NCI-H69 (cell line): ENCODE measurements at places on chromosomes 5 and 9.

GRCh38 chr5:111172504-111172903 is 51.7 kb upstream of the CAMK4 start:
- DNase-seq: peak; percentile 39

DNA sequence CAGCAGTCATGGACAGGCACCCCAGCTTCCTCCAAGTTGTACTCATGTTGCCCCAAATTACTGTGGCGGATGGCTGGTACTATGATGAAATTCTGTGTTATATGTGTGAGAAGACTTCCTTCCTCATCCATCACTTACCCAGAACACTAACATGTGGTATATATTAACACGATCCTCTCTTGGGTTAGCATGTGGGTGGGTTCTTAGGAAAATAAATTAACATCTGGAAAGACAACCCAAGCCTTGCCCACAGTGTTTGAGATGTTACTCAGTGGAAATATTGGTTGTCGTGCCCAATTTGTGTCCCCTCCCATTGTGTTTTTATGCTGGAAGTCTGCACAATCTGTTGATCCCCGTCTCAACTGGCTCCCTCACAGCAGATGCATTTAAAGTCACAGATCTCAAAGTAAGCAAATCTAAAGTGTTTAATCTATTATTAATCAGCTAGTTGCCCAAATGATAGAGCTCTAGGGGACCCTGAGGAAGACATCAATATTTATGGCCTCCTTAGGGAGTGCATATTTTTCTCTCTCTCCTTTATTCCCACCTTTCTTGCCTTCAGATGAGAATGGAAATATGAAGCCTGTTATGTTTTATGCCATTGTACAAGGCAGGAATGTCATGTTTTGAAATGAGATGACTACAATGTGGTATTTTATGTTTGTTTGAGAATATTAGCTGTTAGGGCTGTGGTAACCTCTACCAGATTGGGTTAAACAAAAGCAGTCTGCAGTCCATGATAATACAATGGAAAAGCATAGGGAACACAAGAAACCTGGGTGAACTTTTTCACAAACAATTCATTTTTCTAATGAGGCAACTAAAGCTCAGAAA is 93.9 kb downstream of the GRIA1 start:
- DNase-seq: peak; percentile 49

GRCh38 chr5:149294872-149295829 is 23.5 kb downstream of the AFAP1L1 start:
- no peak for DNase-seq

DNA sequence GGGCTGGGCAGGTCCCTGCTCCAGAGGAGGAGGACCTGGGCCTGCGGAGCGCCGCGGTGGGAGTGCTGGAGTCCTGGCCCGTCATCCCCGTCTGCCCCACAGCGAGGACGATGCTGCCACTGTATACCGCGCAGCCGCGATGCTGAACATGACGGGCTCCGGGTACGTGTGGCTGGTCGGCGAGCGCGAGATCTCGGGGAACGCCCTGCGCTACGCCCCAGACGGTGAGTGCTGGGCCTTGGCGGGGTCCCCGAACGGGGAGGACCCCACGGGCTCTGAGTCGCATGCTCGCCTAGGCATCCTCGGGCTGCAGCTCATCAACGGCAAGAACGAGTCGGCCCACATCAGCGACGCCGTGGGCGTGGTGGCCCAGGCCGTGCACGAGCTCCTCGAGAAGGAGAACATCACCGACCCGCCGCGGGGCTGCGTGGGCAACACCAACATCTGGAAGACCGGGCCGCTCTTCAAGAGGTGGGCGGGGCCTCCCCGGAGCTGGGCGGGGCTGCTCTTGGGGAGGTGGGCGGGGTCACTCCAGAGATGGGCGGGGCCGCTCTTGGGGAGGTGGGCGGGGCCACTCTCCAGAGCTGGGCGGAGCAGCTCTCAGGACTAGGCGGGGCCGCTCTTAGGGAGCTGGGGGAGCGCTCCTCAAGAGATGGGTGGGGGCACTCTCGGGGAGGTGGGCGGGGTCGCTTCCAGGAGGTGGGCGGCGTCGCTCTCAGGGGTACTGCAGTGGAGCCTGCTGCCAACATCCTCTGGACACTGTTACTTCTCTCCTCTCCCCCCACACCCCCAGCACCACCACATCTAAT is 13.1 kb downstream of the LRRC26 start:
- DNase-seq: peak; percentile 78

DNA sequence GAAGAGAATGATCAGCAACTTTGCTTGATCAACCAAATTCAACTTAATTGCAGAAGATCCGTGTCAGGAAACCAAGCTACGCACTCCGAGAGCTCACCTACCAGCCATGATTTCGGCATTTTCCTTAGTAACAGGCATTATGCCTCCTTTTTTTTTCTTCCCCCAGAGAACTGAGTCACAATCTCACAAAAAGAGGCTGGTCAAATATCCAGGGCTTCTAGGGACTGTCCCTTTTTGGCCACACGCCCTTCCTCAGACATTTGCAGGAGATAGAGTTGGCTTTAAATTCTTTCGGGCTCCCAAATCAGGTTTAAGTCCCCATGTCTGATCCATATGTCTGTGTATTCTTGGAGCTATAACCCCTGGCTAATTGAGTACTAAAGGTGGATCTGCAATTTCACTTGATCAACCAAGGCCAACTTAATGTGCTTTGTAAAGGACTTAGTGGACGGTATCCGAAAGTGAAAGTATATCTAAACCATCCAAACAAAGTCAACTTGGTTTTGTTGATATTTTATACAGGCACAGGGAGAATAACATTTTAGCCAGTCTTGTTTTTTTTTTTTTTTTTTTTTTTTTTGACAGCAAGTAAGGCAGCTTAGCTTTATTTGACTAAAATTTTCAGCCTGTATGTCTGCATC is 100.8 kb upstream of the TBCA start:
- DNase-seq: no peak

DNA sequence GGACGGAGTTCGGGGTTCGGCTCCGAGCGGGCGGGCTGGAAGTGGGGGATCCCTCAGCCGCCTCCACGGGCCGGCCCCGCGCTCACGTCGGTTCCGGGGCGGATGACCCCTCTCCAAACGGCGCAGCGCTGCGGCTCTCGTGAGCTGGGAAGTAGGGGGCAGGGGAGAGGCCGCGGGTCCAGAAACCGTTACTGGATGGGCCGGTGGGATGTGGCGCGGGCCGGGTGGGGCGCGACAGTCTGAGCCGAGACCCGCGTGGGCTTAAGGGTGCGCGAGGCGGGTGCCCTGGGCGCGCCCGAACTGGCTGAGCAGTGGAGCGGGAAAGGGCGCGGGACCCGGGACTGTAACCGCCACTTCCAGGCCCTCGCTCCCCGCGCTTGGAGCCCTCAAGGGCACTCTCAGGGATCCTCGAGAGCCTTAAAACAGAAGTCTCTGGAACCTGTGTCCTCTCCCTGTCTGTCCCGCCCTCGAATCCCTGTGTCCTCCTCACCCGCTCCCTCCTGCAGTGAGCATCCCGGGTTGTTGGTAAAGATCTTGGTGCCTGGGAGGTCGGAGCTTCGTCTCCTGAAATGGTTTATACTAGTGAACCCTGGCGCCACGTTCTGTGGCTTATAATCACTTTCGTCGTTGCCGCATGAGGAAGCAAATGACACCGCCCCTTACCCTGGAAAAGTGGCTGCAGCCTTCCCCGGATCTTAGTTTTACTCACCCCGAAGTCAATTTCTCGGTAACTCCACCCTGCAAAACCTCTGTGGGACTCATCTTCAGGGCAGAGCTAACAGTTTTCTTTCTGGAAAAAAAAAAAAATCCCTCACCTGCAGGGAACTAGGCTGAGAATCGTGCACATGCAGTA is 571 bp upstream of the MARCHF11 start:
- DNase-seq: peak; percentile 57

- no peak for DNase-seq
These were observed 161.7 kb upstream of the NUDT12 start for GRCh38 chr5:103724271-103724670.

- no peak for DNase-seq
These were observed 305.7 kb downstream of the ACTL7B start for GRCh38 chr9:108550106-108550505.

DNA sequence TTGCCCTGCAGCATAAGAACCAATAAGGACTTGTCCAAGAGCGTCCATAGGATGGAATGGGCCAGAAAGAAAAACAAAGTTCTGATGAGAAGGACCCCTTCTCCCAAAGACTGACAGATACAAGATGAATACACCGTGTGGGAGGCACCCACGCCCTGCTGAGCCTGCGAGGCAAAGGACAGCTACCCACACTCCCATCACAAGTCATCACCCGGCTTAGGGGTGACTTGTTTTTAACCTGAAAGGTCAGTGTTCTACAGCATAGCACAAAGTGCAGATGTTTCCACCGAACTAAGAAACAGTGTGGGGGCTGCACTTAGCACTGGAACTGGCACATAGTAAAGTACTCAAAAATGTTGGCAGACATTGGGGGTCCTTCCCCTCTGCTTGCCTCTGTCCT is 13.9 kb downstream of the TNIP1 start:
- no peak for DNase-seq

DNA sequence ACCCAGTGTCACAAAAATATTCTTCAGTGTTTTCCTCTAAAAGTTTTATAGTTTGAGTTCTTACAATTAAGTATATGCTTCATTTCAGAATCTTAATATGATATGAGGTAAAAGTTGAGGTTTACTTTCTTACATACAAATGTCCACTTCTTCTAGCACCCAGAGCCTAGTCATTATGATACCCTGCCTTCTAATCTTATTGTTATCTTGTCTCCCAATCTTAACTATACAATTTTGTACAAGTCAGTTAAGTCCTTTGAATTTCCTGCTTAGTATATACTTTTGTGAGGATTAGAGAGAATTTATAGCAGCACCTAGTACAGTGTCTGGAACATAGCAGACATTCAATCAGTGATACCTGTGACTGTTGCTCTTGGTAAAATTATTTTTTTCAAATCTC is 29.3 kb downstream of the RAD50 start:
- no peak for DNase-seq

DNA sequence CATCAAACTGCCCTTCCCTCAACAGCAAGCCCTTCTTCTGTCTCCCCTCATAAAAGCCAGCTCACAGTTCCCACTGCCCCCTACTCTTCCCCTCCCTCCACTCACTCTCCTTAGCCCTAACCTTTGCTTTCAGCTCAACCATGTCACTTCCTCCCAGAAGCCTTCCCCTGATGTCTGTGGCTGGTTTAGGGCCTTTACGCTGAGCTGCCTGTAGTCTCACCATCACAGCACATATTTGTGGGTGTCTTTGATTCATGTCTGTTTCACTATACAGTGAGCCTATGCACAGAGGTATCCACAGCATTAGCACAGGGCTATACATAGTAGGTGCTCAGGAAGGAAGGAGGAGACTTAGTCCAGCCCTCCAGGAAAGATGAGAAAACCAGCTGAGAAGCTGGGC is 34.7 kb downstream of the C9orf50 start:
- no peak for DNase-seq

DNA sequence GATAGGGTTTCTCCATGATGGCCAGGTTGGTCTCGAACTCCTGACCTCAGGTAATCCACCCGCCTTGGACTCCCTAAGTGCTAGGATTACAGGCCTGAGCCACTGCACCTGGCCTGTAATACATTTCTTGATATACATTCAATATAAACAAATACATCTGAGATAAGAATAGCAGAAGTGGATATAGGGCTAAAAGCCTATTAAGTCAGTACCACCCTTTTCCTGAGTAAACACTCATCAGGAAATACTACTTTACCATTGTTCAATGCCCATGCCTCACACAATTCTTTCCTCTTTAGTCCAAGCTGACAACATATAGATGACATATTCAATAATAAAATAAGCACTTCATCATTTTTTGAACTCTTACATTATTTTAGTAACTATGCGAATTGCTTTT is 64.8 kb downstream of the MRPS27 start:
- peak; percentile 68 for DNase-seq

DNA sequence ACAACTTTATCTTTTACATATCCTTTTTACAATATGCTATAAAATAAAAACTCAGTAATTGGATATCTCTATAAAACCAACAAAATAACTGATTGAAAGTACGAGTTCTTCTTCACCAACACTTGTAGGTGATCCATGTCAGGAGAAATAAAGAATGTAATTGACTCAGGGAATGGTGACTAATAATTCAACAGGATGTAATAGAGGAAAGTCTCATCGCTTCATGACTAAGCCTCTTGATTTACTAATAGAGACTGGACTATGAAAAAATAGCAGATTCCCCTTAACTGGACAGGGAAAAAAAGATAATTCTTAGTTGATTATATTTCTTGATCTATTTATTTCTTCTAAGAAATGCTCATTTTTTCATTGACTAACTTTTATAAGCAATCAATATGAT is 507.7 kb upstream of the PTGER4 start:
- DNase-seq: no peak

DNA sequence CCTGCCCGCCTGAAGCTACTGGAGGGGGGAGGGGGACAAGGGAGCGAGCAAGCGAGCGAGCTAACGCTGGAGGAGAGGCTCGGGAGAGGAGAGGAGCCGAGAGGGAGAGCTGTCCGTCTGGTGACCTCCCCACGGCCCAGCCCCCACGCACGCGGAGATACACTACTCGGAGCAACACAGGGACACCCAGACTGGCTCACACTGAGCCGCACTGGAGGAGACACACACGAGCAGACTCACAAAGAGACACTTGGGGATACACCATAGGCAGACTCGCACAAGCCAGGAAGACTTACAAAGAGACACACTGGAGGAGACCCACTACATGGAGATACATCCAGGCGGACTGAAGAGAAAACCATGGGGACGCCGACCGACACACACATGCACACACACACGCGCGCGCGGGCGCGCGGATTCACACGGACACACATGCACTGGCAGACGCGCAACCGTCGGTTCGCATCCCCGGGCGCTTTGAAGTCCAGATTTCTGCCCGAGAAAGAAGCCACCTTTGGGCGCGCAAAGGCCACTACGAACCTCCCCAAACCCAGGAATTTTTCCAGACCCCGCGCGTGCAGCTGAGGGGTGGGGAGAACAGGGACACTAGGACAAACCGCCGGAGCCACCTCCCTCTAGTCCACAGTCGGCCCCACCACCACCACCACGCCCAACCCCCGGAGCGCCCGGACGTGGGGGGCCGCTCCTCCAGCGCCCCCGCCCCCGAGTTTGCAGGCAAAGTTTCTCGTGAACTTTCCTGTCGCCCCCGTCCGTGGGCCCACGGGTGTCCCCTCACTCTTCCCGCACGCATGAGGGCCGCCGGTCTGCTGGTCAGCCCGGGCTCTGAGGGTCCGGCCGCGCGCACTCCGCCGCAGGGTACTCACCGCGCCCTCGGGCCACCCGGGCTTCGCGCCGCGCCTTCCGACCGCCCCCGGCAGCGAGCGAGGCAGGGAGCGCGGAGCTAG is 571 bp downstream of the CNTFR start:
- peak; percentile 71 for DNase-seq

DNA sequence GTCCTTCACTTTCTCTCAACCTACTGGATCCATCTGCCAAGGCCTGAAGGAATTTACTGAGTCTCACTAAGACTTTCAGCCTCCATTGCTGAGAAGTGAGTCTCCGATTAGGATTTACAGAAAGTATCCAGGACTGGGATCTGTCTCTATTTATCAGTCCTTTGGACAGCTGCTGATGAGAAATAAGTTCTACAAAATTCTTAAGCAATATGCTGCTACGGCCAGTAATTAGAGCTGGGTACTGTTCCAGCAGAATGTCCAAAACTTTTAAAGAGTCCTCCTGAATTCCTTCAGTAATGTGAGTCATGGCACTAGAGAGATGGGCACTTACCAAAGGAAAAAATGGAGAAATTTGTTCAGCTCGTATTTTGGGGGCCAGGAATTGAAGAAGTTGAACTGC is 5.9 kb downstream of the TEX10 start:
- no peak for DNase-seq
